ENCODE measurements at places on chromosomes 12 and 14.

DNA sequence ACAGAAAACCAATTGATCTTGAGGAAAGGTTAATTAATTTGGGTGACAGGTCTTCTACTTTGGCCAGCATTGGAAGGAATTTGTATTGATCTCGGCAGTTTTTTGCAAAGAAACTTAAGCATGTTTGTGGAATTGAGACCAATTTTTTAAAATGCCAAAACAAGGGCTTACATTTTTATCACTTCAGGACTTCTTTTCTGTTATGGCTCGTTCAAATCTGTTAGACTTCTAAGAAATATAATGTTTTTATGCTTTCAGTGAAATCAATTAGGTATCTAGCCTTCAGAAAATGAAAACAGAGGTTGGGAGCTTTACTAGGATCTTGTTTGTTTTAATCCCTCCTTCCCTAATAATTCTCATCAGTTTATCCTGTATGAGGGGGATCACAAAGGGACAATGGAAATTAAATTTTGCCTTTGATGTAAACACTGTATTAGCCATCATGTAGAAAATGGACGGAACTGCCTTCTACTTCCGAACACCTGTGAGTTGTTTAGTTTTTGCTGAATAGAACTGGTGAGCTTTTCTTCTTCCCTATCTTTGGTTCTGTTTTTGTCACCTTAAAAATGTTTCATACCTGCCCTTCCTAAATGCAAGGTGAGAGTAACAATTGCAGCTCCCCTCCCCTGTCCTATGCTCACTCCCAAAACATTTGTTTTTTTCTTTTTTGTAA is 7.8 kb downstream of the FOXA1 start:
- ATAC-seq = no peak

DNA sequence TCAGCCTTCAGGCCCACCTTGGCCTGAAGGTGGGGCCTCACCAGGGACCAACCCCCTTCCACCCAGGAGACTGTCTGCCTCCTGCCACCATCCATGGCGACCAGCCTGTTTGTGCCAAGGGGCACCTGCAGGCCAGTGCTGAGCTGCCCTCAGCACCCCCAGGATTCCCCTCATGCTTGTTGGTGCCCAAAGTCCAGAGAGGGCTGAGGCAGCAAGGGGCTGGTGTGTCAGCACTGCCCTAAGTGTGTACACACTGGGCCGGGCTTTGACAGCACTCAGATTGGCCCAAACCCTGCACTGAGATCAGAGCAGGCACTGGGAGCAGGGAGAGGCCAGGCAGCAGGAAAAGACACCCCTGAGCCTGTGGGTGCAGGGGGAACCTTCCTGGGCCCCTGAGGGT is 18.6 kb downstream of the SYNJ2BP start:
- ATAC-seq = no peak

- ATAC-seq = no peak
Measured at GRCh38 chr14:100822532-100823296, 3.2 kb upstream of the MEG3 start.

- no peak for ATAC-seq
Measured at GRCh38 chr12:116635487-116635886, 76.3 kb downstream of the MAP1LC3B2 start.

DNA sequence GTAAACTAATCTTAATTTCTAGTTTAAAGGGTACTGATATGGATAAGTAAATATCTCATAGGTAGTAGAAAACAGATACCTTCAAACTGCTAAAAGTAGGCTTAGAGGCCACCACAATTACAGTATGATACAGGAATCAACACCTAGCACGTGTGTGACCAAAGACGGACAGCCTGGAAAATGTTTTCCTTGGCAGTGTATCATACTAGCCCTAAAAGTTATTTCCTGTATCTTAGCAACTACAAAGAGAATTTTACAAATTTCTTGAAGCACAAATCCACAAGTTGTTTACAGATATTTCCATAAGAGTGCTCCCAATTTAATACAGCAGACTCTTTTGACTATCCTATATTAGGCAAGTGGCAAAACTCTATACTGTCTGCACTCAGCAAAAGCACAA is 106.0 kb downstream of the ITPR2 start:
- ATAC-seq = no peak

- peak; percentile 26 for ATAC-seq
Measured at GRCh38 chr12:115351514-115352077, 667.6 kb upstream of the TBX3 start.

- ATAC-seq = no peak
Measured at GRCh38 chr14:104678346-104678745, 11.1 kb upstream of the INF2 start.

- no peak for ATAC-seq
Measured at GRCh38 chr12:12244341-12244740, 22.5 kb downstream of the LRP6 start.
